T-helper 2 cell (primary cell): ENCODE measurements at places on chromosomes 12 and 14.

GRCh38 chr12:93085383-93086287, 156.5 kb upstream of the EEA1 start:
- DNase-seq = no peak

DNA sequence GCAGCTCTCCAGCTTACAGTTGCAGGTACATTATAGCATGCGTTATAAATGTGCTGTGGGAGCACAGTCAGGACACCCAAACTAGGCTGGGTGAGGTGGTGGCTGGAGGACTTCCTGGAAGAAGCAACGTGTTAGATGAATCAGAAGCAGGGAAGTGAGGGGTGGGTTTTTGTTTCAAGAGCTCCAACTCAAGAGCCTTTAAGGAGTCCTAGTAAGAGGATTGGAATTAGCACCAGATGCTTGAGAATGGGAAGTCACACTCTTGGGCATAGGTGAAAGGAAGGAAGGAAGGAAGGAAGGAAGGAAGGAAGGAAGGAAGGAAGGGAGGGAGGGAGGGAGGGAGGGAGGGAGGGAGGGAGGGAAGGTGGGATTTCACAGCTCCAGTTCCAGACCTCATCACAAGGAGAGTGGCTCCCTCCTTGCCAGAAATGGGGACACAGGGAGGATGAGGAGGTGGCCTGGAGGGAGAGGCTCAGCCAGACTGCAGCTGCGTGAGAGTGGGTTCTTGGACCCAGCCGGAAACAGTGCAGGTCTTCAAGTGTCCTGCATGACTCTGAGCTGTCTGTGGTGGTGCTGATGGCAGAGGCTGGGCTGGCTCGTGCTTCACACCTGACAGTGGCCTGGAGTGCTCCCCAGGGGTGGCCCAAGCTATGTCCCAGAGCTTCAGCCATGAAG, 115.7 kb upstream of the GSC start:
- no peak for DNase-seq

DNA sequence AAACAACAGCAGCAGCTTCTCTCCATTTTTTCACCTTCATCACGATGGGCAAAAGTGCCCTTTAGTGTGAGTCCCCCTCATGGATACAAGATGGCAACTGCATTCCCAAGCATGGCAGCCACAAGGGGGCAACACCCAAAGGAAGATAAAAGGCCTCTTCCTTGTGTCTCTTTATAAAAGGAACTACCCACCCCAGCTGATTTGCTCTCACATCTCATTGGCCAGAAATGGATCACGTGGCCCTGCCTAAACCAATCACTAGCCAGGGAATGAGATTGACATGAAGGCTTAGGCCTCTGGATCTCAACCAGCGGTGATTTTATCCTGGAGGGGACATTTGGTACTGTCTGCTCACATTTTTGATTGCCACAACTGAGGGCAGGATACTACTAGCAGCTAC, 21.9 kb upstream of the IFT81 start:
- DNase-seq = peak; percentile 18

DNA sequence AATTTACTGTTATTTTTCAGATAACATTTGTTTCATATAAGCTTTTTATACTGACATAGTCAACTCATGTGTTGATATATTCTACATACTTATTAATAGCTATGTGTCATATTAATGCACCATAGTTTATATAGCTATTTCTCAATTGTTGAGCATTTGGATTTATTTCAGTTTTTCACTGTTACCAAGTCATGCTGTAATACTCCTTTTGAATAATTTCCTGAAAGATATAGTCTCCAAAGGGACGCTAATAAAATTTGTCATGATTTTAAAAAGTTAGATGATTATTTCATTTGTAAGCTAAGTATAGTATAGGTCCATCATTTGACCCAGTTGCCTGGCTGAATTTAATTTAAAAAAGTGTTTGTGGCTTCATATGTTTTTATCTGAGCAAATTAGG, 47.8 kb downstream of the ATL1 start:
- DNase-seq = no peak

GRCh38 chr14:77498120-77498979, at the start of gene ISM2:
TSS of gene ISM2 (minus strand) at chr14:77498816. CDS start at chr14:77498793, 23 bp downstream.
- no peak for DNase-seq

- DNase-seq = no peak
Measured at GRCh38 chr14:68674538-68675232, 118.2 kb downstream of the ZFP36L1 start.

DNA sequence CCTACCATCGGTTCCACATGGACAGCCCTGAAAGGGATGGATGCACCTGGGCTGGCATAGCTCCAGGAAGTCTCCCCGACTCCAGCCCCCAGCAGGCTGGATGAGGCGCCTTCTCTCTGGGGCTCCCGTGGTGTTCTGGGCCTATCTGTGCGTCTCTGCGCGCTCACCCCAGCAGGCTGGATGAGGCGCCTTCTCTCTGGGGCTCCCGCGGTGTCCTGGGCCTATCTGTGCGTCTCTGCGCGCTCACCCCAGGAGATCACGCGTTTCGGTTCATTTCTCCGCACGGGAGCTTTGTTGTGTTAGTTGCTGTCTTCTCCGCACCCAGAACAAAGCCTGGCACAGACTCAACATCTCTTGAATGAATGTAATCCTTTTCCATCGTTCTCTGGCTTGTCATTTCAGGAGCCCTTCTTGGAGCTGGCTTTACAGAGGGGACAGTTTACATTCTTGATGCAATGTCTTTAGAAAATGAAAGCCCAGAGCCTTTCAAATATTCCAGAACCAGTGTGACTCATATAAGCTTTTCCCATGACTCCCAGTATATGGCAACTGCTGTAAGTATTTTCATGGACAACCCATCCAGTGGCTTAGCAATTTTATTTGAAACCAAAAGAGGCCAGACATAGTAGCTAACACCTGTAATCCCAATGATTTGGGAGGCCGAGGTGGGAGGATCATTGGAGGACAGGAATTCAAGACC, 40.3 kb downstream of the CFAP251 start:
- DNase-seq = no peak

- no peak for DNase-seq
Measured at GRCh38 chr12:121873216-121873569, 14.5 kb upstream of the HPD start.

DNA sequence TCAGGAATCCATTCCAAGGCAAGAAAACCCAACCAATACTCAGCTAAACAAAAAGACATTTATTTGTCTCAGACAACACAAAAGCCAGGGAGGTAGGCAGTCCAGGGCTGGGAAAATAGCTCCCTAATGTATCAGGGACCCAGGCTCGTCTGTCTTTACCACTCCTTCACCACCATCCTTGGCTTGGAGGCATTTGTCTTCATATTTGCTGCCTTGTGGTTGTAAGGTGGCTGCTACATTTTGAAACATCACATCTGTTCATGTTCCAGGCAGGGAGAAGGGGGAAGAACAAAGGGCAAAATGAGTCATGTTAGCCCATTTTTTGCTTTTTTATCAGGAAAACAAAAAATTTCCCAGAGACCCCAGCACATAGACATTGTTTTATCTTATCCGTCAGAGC, 44.8 kb upstream of the PCED1B start:
- DNase-seq = no peak

GRCh38 chr14:70909733-70910614, 2.7 kb downstream of the PCNX1 start:
- no peak for DNase-seq

DNA sequence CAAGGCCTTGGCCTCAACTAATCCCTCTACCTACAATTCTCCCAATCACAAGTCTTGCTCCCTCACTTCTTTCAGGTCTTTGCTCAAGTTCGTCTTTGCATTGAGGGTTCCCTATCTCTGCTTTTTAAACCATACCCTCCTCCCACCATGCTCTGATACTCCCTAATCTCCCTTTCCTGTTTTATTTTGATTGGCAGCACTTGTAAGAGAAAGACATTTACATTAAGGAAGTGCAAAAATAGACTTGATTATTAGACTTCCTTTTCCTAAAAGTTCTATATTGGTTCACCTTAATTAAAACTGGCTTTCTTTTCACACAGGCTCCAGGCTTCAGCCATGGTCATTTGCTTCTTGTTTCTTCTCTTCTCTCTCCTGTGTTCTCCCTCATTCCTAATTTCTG, 18.3 kb upstream of the WIF1 start:
- no peak for DNase-seq

GRCh38 chr12:19030180-19030579, 99.4 kb upstream of the PLEKHA5 start:
- no peak for DNase-seq

- DNase-seq = no peak
Measured at GRCh38 chr14:105337966-105338741, 23.6 kb downstream of the PACS2 start.

GRCh38 chr14:44803239-44803905, 158.4 kb downstream of the KLHL28 start:
- no peak for DNase-seq

DNA sequence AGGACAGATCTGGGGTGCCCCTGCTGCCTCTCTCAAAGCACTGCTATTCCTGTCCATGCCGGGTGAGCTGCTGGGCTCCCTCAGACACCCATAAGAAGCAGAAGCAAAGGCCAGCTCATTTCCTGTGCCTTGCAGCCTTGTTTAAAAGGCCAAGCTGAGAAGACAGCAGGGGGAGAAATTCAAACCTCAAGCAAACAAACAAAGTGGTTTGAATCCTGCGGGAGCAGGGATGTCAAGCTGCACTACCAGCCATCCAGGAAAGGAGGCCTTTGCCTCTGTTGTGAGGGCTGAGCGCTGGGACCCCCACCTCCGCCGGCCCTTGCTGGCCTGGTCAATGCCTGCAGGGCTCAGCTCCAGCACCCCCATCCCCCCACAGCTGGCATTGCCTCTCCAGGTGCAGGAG, 176.5 kb downstream of the PIWIL1 start:
- DNase-seq = no peak

DNA sequence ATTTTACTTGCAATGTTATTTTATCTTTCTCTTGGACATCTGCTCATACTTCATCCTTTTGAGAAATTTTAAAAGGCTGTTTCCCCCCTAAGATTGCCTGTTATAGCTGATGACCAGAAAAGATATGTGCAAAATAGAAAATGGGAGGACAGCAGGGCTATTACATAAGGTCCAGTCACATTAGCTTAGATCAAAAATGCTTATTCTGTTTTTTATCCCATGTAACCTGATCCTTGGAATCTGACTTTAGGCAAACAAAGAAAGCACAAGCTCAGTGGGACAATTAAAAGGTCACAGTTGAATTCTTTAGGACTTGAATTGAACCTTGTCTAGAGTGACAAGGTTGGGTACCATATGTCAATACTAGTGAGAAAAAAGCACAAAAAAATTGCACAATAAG, 65.1 kb upstream of the TRHDE start:
- no peak for DNase-seq

DNA sequence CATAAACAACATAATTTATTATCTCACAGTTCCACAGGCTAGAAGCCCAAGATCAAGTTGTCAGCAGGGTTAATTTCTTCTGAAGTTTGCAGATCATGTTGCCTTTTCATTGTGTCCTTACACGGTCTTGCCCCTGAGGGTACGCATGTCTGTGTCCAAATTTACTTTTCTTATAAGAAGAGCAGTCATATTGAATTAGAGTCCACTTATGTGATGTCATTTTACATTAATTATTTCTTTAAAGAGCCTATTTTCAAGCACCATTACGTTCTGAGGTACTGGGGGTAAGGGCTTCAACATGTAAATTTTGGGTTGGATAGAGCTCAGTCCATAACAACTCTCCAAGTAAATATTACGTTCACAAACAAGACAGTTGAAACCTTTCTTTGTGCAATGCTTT, 236.6 kb upstream of the OR4E1 start:
- DNase-seq = no peak

DNA sequence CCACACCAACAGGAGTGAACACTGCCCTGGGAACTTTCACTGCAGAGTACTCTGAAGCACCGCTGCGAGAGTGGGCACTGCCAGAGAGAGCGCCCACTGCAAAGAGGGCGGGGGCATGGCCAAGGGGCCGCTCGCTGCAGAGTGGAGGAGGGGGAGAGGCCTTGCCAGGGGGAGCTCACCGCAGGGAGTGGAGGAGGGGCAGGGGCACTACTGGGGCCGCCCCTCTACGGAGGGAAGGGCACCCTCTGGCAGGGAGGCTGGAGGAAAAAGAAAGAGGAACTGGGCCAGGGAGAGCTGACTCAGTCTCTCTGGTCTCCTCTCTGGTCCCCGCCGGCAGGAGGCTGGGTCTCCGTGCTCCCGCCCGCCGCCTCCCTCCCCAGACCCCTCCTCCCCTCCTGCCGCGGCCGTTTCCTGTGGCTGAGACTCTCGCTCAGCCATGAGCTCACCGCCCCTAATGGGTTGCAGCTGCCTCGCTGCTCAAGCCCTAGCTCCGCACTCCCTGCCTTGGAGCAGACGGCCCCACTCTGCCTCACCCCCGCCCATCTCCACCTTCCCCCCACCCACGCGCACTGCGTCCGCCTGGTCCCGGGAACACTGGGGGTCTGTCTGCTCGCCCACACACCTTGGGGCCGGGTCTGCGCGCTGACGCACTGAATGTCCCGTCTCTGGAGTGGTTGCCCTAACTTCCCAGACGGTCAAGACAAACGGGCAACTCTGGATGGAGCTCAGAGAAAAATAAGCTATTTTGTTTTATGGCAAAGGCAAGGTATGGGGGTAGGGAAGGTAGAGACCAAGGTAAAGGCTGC, 1.3 kb downstream of the ARHGEF40 start:
- DNase-seq = no peak

GRCh38 chr14:24064091-24064795, 7.1 kb upstream of the CPNE6 start:
- DNase-seq = no peak

DNA sequence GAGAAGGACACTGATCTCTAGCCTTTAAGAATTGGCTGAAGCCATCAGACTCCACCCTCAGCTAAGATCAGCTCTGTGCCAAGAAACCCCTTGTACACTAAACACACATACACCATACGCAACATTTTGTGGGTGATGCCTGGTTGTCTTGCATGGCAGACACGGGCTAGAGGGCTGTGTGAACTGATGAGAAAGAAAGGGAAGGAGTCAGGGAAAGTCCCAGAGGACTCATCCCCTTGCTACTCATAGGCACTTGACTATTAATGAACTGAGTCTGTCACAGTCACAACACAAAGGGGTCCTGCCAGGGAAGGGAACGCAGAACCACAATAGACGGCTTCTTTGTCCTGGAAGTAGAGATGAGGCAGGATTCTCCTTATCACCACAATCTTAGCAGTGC, 80.8 kb downstream of the EMP1 start:
- DNase-seq = no peak

DNA sequence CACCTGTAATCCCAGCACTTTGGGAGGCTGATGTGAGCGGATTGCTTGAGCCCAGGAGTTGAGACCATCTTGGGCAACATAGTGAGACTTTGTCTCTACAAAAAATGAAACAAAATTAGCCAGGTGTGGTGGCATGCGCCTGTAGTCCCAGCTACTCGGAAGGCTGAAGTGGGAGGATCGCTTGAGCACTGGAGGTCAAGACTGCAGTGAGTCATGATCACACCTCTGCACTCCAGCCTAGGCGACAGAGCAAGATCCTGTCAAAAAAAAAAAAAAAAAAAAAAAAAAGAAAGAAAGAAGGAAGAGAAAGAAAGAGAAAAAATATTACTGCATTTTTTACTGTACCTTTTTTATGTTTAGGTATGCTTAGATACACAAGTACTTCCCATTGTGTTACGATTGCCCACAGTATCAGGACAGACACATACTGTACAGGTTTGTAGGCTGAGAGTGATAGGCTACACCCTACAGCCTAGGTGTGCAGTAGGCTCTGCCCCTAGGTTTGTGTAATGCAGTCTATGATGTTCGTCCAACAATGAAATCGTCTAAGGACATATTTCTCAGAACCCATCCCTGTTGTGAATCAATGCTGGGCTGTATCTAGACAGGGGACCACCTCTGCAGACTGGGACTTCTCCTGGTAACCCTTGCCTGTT, 160.4 kb upstream of the PWP1 start:
- DNase-seq = no peak

- DNase-seq = no peak
Measured at GRCh38 chr12:24039113-24039525, 89.6 kb upstream of the SOX5 start.

- DNase-seq = no peak
Measured at GRCh38 chr12:109765446-109765810, 51.8 kb downstream of the FAM222A start.
